ENCODE measurements at places on chromosomes 5 and 9.

GRCh38 chr9:137042751-137043727 lies 2.9 kb downstream of the NPDC1 start:
- DNase-seq, result no peak

- DNase-seq, result no peak
Measured at GRCh38 chr5:52262844-52263243, 524.9 kb upstream of the ITGA1 start.

DNA sequence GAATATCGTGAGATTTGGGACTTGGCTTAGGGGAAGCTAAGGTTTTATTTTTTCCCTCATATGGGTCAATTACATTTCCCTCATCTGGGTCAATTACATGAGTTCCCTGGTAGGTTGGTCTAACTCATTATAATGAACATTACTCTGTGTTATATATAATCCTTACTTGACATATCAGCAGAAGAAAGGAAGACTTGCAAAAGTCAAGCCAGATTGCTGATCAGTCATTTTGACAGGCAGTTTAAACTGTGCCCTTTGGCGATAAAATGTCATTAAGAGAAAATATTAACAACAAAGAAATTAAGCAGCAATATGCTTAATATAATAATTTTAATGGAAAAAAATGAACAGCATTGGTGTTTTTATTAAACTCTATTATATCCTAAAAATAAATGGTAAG lies 23.1 kb upstream of the TRPM3 start:
- DNase-seq, result no peak

DNA sequence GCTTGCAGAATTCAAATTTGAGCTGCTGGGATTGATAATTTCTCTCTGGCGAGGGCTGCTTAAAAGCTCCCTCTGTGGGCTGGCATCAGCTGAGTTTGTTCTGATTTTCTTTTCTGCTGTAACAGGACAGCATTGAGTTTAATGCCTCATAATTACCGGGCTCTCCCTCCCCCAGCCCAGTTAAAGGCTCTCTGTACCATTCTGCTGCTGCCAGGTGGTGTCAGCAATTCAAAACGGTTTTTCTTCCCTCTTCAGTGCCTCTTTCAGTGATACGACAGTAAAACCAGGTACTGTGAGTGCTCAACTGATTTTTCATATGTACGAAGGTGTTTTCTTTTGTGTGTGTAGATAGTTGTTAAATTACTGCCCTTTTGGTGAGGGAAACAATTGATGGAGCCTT lies 509.3 kb upstream of the CTNND2 start:
- DNase-seq, result no peak

DNA sequence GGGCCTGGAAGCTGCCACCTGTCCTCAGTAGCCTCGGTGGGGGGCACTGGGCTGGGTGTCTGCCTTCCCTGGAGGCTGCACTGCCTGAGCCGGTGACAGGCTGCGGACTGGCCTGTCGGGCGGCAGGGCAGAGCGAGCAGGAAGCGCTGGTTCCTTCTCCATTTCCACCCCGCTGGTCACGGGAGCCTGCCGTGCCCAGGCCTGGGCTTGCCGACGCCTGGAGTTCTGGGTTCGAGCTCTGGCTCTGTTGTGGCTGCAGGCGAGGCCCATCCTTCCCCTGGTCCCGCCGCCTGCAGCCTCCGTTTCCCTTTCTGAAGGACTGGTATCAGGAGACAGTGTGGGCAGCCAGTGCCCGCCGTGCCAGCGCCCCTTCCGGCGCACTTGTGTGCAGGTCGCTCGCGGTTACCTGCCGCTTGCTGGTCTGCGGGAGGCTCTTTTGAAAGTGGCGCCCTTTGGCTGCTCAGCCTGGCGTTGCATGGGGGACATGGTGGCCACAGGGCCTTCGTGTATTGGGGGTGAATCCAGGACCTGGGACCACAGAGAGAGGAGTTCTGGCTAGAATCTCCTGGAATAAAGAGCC lies 34.0 kb downstream of the RXRA start:
- no peak for DNase-seq

DNA sequence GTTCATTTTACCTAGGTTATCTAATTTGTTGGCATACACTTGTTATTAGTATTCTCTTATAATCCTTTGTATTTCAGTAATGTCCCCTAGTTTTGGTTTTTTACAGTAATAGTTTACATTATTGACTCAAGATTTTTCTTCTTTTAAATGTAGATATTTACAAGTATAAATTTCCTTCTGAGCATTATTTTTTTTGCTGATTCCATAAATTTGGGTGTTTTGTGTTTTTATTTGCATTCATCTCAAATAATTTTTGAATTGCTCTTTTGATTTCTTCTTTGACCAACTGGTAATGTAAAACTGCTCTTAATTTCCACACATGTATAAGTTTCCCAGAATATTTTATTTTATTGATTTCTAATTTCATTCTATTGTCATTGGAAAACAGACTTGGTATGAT lies 68.1 kb downstream of the ESM1 start:
- no peak for DNase-seq

DNA sequence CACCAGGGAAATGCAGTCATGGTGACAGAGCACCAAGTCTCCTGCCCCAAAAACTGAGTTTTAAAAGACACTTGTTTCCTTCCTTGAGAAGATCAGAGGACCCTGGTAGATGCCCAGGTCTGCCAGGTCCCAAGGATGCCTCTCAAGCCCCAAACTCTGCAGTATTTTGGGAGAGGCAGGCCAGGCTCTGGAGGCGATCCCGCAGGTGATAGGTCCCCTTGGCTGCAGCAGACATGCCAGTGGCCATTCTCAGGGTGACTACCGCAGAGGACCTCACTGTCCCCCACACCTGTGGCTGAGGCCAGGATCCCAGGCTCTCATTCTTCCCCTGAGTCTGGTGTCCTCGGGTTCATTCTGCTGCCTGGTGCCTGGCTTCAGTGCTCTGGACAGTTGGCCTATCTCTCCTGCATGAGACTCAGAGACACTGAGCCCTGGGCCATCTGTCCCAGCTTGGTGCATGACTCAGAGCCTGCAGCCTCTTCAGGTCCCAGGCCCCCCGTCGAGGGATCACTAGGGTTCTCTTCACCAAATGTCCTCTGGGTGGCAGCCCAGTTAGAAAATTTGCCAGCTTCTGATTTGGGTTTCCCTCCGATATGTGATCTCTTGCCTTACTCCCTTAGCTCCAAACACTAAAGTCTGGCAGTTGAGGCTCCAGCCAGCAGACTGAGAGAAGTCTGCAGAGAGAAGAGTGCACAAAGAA lies 59.7 kb upstream of the GARNL3 start:
- DNase-seq, result peak; percentile 46

DNA sequence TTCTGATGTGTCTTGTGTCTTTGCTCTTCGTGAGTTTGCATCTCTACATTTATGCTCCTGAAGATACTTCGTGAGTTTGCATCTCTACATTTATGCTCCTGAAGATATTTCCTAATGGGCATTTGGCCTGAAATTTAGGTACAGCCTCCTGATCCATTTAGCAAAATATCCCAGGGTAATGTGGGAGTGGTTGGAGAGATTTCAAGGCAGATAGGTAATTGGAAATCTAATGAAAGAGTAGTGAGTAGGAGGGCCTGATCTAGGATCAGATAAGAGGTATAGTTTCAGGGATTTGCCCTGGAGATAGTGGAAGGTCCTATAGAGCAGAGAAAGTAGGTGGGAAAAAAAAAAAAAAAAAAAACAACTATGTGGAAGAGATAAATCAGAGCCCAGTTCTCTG lies 14.6 kb upstream of the SNX2 start:
- DNase-seq, result no peak

DNA sequence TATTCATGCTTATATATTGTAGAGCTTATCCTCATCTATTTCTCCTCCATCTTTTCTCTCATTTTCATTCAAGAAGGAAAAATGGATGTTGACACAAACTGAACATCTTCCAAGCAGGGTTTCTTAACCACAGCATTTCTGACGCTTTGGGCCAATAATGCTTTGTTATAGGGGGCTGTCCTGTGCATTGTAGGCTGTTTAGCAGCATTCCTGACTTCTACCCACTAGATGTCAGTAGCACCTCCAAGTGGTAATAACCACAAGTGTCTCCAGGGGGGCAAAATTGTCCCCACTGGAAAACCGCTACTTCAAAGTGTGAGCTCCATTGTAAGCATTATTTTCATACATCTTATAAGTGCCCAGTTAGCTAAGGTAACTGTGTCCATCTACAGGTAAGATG lies 2.6 kb upstream of the TXNDC8 start:
- DNase-seq, result no peak

All from AG08396 (cell line).